CD4-positive, alpha-beta T cell (primary cell): ENCODE measurements at places on chromosomes 12 and 14.

- peaks cover 3% of the 10 kb centered on the region for H3K36me3 ChIP-seq
- DNase-seq = no peak
- H3K4me3 ChIP-seq = no peak overlapping the region
- no peaks in the 10 kb centered on the region for H3K27me3 ChIP-seq
- no peak overlapping the region for H3K27ac ChIP-seq
- peaks cover 39% of the 10 kb centered on the region for H3K4me1 ChIP-seq
Measured at GRCh38 chr12:39672976-39673375, 53.4 kb upstream of the ABCD2 start.

GRCh38 chr12:132367071-132367851, 37.9 kb upstream of the GALNT9 start:
- no peak overlapping the region for H3K4me3 ChIP-seq
- peaks cover 6% of the 10 kb centered on the region for H3K27me3 ChIP-seq
- H3K36me3 ChIP-seq = no peaks in the 10 kb centered on the region

GRCh38 chr12:18391151-18391550, 129.8 kb downstream of the PIK3C2G start:
- no peaks in the 10 kb centered on the region for H3K27me3 ChIP-seq
- H3K27ac ChIP-seq = no peak overlapping the region
- DNase-seq = no peak
- H3K4me1 ChIP-seq = no peaks in the 10 kb centered on the region

GRCh38 chr14:56821805-56822610, 11.7 kb upstream of the OTX2 start:
- no peak for DNase-seq
- peaks cover 11% of the 10 kb centered on the region for H3K27me3 ChIP-seq

- no peak overlapping the region for H3K4me3 ChIP-seq
- no peak overlapping the region for H3K27ac ChIP-seq
- H3K36me3 ChIP-seq = no peaks in the 10 kb centered on the region
- DNase-seq = no peak
- no peaks in the 10 kb centered on the region for H3K27me3 ChIP-seq
Measured at GRCh38 chr12:91529829-91530228, 347.2 kb upstream of the DCN start.

DNA sequence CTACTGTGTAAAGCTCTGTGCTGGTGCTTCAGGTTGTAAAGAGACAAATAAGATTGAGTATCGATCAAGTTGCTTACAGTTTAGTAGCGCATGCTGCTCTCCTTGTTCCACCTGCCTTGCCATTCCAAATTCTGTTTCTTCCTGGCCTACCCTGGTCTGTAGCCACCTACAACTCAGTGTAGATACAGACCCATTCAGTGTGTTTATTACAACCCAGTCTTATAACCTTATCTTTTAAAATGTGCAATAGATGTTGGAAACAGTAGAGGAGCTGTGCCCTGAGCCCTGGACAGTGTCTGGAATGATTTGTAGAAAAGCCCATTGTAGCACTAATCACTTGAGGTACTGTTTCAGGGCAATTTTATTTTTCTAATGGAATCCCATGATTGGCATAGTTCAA, 68.5 kb downstream of the DIP2B start:
- no peak overlapping the region for H3K27ac ChIP-seq
- H3K36me3 ChIP-seq = no peaks in the 10 kb centered on the region

GRCh38 chr14:103702497-103703432, 12.5 kb downstream of the XRCC3 start:
- H3K4me1 ChIP-seq = peaks cover 7% of the 10 kb centered on the region
- H3K4me3 ChIP-seq = no peak overlapping the region
- no peaks in the 10 kb centered on the region for H3K27me3 ChIP-seq
- H3K36me3 ChIP-seq = peaks cover 44% of the 10 kb centered on the region
- DNase-seq = no peak
- H3K27ac ChIP-seq = no peak overlapping the region

DNA sequence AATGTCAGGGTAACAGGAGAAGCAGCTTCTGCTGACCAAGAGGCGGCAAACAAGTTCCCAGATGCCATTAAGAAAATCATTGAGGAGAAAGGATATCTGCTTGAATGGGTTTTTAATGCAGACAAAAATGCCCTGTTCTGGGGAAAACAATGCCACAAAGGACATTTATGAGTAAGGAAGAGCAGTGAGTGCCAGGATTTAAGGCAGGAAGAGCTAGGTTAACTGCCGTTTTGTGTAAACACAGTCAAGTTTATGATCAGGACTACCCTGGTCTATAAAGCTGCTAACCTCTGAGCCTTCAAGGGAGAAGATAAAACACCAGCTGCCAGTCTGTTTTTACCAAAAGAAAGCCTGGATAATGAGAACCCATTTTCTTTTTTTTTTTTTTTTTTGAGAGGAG, 8.5 kb downstream of the MAPKAPK5 start:
- no peaks in the 10 kb centered on the region for H3K27me3 ChIP-seq
- DNase-seq = no peak
- peaks cover 2% of the 10 kb centered on the region for H3K4me1 ChIP-seq

DNA sequence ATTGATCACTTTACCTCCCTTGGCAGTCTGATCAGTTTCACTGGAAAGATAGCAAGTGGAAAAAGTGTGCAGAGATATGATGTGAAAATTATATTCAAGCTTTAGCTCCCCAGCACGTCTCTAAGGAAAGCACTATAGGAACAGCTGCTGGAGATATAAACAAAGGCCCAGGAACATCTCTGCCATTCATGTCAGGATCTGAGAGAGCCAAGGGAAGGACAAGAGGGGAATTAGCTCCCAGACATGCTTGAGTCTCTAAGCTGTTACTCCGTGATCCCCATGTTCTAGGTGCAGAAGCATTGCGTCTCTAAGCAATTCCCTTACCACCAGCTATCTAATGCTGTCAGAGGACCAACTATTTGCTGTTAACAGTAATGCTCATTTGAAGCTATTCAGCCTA, 700.2 kb downstream of the DIO2 start:
- no peaks in the 10 kb centered on the region for H3K4me1 ChIP-seq
- H3K27ac ChIP-seq = no peak overlapping the region
- H3K27me3 ChIP-seq = no peaks in the 10 kb centered on the region

DNA sequence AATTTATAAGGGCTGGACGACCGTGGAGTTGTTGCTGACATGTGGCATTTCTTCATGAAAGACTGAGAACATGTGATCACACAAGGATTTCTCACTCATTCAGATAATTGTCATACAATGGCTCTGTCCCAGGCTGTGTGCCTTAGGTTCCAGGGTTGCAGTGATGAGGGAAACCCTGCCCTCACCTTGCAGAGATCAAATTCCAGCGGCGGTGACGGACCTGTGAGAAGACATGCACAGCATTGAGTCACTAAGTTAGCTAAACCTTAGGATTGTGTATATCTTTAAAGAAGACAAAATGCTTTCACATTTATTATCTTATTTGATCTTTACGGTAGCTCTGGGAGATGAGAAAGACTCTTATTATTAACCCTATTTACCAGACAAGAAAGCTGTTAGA, 1029.1 kb downstream of the BCL11B start:
- H3K4me3 ChIP-seq = no peak overlapping the region
- no peaks in the 10 kb centered on the region for H3K36me3 ChIP-seq
- no peaks in the 10 kb centered on the region for H3K27me3 ChIP-seq
- no peak for DNase-seq
- no peak overlapping the region for H3K27ac ChIP-seq
